Stimulated activated CD8-positive, alpha-beta memory T cell treated with anti-CD3 and anti-CD28 coated beads, Interleukin-15, amount 100 ng/mL, for 24 hours (primary cell): ENCODE measurements at places on chromosomes 4 and X.

DNA sequence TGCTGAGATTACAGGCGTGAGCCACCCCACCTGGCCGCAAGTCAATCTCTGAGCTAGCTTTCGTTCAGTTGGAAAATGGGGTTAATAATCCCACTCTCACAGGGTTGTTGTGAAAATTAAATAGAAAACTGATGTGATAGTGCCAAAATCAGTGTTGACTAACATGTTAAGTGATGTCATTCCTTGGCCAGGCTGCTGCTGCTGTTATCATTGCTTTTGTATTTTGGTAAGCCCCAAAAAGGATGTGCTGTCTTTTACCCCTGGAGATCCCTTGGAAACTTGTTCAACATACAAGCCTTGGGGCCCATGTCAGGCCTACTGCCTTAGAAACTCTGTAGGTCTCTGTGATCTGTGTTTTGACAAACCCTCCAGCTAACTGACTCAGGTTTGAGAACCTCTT, 106.3 kb downstream of the AFF1 start:
- DNase-seq: no peak

DNA sequence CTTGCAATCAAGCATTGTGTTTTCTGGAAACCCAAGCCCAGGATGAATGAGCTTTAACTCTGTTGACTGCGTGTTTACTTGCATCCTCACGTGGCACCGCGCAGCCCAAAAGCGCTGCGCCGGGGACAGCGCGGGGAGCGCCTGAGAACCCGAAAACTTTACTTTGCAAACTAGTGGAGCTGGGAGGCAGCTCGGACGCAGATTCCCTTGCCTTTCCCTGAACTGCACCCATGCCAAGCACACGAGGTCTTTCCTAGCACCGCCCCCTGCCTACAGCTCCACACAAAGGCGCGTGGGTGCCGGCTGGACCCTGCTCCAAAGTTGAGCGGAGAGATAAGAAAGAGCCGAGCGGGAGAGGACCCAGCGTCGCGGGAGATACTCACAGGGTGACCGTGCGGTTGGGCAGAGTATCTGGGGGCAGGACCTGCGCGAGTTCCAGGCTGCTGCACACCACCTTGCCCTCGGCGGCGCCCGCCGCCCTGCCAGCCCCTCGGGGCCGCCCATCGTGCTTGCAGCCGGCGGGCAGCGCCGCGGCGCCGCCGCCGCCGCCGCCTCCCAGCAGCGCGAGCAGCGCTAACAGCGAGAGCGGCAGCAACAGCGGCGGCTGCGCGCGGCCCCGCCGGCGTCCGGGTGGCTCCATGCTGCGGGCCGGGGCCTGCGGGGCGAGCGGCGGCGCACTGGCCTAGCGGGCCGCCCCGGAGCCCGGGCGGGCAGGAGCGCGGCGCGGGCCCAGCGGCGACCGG, 550 bp downstream of the ADGRA3 start:
- peak; percentile 1 for DNase-seq

- no peak for DNase-seq
Observed at GRCh38 chr4:22191565-22191964, 243.0 kb upstream of the KCNIP4 start.

DNA sequence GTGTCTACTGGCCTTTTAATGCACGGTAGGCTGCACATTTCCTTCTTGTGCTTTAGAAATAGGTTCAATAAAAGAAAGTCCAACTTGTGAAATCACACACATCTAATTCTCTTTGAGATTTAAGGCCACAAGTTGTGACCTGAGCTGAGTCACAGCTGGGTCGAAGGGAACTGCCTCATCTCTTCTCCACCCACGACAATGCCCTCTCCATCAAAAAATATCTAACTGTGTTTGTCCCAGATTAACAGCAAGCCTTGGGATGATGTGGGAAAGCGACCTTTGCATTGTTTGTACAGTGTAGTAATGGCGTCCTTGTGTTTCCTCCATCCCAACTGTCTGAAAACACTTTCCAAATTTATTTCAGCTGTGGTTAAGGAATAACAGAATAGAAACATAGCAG, 168.9 kb downstream of the AMELX start:
- DNase-seq: no peak
